ENCODE measurements at places on chromosomes 3 and 15.

DNA sequence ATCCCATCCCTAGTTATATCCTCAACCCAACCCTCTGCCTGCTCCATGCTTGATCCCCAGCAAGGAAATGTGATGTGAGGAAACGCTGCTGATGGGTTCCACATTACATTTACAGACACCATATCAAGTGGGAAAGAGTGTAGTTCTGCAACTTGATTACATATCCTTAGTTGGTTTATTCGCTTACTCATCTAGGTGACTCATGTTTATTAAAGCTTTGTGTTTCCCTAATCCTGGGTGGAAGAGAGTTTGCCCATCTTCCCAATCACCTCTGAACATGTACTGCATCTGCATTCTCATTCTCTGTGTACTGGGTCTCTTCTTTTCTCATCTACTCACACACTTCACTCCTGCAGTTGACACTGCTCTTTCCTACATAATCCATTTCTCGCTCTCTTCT lies 91.7 kb upstream of the PDZRN3 start:
- DNase-seq: no peak

DNA sequence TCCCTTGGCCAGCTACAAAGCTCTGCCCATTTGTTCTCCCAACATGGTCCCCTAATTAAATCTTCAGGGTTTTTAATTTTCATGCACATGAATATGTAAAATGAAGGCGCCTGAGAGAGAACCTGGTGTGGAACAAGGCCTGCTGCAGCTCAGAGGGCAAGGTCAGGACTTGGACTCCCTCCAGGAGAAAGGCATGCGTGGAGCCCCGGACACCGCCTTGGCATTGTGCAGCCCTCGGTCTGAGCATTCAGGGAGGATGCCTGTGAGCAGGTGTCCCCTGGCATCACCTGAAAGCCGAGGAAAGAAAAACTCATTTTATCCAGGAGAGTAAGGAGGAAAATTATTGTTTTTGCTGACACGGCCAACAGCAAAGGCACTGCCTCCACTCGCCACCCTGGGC lies 33.8 kb upstream of the EPHB1 start:
- no peak for DNase-seq

GRCh38 chr3:51721062-51721745 lies 14.3 kb downstream of the GRM2 start:
- no peak for DNase-seq

DNA sequence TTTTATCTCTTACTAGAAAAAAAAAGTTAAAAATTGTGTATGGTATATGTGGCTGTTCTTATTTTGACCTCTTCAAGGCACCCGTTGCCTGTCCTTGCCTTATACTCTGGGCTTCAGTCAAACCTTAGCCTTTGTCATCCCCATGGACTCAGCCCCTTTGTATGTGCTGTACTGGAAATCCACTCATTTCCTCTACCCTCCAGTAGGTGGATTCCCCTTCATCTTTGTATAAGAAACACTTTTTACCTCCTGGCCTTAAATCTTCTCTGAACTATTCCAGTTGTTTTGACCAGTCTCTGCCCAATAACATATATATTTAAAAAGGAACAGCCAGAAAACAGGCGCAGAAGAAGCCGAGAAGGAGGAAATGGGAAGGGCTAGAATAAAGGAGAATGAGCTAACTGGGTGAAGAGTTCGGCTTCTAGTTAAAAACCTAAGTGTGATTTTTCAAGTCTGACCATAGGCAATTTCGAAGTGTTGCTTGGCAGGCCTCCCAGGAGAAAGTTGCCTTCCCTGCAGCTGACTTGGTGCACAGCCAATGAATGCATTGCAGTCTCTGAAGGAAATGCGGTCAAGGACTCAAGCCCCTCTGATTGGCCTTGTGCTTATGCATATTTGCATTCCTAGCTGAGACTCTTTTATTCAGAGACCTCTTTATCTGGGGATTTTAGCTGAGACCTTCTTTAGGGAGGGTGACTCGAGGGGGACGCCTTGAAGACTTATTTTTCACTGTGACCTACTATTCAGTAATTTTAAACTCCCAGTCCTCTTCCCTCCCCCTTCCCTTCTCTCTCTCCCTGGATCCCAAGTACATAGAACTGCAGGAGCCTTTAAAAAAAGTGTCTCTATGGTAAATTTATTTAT lies 277.4 kb downstream of the ROBO1 start:
- DNase-seq: peak; percentile 47

GRCh38 chr3:17027318-17027717 lies 142.6 kb downstream of the PLCL2 start:
- DNase-seq: no peak

DNA sequence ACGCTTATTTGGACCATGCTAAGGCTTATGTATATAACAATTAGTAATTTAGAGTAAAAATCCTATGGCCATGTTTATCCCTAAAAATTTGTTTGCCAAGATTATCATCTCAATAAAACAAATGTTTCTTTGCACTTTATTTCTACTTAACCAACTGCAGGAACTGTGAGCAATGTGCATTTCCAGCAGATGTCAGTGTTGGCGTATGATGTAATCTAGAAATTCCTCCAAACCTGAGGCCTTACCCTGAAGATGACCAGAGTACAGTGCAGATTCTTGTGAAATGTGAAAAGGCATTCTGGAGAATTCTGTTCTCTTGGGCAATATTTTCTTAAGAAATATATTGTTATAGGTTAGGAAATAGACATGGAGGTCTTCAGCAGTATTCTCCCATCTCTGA lies 205.9 kb downstream of the MBNL1 start:
- peak; percentile 84 for DNase-seq

DNA sequence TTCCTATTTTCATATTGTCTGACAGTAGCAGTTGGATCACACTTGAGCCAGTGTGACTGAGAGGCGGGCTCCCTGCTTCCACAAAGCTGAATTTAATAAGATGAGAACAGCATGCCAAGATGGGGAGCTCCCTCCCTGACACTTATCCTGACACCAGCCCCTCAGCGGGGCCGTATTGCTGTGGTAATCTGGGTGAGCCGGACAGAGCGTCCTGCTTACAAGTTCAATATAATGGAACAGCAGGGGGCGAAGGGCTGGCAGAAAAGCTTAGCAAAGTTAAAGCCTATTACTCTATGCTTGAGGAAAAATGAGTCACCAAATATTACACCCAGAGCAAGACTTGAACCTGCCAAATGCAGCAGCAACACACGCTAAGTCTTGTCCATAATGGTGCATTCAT lies 163.8 kb upstream of the CMC1 start:
- DNase-seq: no peak

DNA sequence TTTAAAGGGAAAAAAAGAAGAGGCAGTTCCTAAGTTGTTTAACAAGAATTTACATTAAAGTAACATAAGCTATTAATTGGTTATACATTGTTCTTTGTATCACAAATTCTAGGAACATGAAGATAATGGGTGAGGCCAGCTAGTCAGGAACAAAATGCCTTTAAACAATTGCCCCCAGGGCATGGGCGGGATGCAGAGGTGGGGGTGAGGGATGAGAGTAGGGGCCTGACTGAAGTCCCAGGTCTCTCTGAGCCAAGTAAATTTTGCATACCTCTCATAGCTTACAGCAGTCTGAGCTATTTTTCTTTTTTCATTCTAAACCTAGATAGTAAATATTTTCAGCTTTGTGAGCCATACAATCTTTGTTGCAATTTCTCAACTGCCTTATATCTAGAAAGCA lies 77.8 kb upstream of the RNU6-1 start:
- DNase-seq: no peak

GRCh38 chr3:8523041-8523440 lies 21.4 kb downstream of the LMCD1 start:
- no peak for DNase-seq

DNA sequence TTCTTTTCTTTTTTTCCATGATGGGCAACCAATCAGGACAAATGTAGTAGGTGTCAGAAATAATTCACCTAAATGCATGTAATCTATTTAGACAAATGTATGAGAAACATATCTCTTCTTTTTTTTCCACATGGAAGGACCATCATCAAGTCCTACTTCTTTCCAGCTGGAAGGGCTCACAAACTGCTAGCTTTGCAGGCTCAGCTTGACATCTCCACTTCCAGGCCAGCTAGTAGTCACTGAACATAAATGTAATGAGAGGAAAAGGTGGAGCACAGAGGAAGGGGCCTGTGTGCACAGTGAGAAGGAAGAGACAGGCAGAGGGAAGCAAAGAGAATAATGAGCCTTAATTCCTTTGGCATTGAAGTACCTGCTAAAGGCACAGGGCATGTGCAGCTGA lies 504.9 kb downstream of the MCTP2 start:
- no peak for DNase-seq

DNA sequence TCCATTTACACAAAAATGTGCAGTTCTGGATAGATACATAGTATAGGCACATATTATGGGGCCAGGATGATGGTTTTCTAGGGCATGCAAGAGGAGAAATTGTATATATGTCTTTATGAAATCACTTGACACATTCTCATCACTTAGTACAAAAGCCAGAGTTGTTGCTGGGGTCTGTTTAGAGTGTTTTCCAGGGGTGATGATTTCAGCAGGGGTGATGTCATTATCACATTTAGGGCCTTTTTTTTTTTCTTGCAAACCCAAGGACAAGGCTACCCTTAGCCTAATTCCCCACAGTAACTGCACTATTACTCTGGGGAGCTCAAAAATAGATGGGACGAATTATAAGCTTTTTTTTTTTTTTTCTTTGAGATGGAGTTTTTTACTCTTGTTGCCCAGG lies 3.6 kb downstream of the ZNF589 start:
- peak; percentile 14 for DNase-seq

GRCh38 chr15:46383978-46384377 lies 749.1 kb downstream of the SQOR start:
- DNase-seq: no peak

GRCh38 chr15:96046620-96047240 lies 283.8 kb upstream of the NR2F2 start:
- peak; percentile 49 for DNase-seq

GRCh38 chr3:120625159-120625586 lies 29.0 kb downstream of the NDUFB4 start:
- DNase-seq: peak; percentile 81

- no peak for DNase-seq
Observed at GRCh38 chr3:118980832-118981231, 53.8 kb downstream of the IGSF11 start.

- peak; percentile 87 for DNase-seq
Observed at GRCh38 chr3:54122324-54123002, at the start of gene CACNA2D3. Gene CACNA2D3, plus strand, starts transcription at chr3:54122552.

DNA sequence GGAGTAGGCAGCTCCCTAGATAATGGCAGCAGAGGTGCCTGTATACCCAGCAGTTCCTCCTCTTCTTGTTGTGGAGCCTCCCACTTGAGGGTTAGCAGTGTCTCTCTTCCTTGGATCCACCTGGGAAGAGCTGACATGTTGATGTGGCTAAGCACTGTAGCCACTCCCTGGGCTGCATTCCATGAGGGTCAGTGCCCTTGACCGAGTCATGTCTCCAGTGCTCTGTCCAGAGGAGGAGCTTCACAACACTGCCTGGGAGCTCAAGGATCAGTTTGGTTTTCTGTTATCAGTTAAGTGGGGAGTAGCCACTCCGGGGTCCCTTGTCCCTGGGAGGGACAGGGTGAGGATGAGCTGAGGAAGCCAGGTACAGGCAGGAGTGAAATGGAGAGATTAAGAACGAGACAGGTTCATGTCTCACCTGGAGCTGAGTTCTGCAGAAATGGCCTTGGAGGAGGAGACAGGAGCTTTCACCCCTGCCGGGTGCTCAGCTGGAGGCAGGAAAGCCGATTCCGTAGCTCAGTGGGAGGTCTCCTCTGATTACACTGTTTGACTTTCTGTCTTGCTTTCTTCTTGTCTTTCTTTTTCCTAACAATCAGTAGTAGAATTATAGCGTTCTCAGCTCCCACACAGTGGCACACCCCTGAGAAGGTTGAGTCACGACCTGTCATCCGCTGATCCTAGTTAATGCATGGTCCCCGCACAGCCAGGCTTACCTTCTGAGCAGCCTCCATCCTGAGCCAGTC lies 57.9 kb upstream of the SEC22A start:
- DNase-seq: no peak

DNA sequence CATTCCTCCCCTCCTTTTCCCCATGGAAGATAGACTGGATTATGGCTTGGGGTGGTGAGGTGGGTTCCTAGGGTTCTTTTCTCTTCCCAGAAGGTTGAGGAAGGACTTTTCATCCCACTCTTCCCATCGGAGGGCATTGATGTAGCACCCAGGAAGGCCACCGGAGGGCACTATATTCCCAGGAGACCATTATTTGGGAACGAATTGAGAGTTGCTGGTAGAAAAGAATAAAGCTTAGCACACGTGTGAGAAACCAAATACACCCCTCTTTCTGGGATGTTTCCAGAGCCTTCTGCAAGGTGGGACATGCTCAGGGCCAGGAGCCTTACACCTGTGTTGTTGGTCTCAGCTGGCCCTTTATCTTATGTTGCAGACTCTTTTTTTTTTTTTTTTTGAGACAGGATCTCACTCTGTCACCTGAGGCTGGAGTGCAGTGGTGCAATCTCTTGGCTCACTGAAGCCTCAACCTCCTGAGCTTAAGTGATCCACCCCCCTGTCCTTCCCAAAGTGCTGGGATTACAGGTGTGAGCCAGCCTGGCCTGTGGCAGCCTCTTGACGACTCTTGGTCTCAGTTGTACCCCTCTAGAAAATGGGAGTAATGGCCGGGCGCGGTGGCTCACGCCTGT lies 6.3 kb upstream of the CDC25A start:
- peak; percentile 96 for DNase-seq

DNA sequence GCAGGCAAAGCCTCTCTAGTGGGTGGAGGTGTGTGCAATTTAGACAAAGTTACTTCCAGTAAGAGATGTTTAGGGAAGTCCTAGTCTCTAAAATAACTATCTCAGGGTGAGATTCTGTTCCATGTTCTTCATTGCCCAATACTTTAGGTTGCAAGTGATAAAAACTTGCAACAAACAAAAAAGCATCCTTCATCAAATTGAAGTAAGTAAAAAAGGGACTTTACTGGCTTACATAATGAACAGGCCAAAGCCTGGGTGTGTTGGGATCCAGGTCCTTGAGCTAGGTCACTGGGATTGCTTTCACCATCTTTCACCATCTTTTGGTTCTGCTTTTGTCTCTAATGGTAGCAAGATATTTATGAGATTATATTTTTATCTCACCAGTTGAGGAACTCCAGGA lies 38.3 kb downstream of the CX3CR1 start:
- no peak for DNase-seq

- no peak for DNase-seq
Observed at GRCh38 chr3:143321058-143321769, 201.6 kb downstream of the CHST2 start.

DNA sequence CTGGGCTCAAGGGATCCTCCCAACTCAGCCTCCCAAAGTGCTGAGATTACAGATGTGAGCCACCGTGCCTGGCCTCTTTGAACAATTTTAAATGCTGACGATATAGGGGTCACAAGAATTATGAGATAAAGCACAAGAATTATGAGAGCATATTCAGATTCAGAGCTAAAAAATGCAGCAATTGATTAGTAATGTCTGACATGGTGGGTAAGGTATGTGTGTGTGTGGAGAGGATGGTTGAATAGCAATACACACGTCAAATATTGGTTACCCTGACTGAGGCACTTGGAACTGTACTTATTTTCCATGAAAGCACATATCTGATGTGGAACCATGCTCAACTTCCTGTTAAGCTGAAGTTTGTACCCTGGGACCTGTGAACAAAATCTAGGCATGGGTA lies 115.6 kb downstream of the EOMES start:
- DNase-seq: no peak

- peak; percentile 80 for DNase-seq
Observed at GRCh38 chr3:153138276-153139210, 23.5 kb upstream of the RAP2B start.
